ENCODE measurements at places on chromosomes 13 and 19.
A peak's percentile ranks its signal among the peaks of the same experiment; 100 is the strongest.

DNA sequence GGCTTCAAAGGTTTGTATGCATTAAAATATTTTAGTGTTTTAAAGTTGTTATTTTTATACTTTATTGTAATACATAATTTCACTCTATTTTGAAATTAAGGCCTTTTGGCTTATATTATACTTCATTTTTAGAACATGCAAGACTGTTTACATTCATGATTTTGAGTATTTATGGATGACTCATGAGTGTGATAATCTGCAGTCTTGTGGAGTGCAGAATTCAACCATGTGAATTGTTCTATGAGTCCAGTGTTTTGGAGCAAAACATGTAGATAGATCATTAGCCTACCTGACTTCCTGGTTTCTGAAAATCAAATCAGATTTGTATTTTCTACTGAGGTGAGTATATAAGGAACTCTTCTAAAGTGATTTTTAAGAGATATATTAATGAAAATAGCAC is 241.8 kb downstream of the PCCA start:
- no peaks in the 10 kb centered on the region for H3K4me1 ChIP-seq
- H3K27me3 ChIP-seq = no peaks in the 10 kb centered on the region
- no peak for DNase-seq

DNA sequence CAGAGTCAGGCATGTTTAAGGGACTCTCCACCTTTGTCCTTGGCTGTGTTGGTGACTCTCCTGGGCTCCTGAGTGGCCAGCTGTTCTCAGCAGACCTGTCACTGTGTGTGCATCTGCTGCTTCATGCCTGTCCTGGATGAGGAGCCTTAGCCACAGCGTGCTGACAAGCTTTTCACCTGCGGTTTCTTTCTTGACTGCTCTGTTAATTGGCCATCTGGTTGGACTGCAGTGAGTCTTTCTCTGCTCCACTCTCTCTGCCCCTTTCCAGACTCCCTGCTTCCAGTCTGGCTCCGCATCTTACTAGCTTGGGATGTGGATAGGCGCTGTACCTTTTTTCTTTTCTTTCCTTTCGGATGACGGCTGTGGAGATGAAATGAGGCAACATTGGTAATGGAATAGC is 38.8 kb downstream of the POLR1D start:
- no peak for DNase-seq
- peaks cover 9% of the 10 kb centered on the region for H3K4me1 ChIP-seq
- no peaks in the 10 kb centered on the region for H3K27me3 ChIP-seq
- no peak overlapping the region for H3K4me3 ChIP-seq
- peak overlapping the region; percentile 37 for H3K27ac ChIP-seq

DNA sequence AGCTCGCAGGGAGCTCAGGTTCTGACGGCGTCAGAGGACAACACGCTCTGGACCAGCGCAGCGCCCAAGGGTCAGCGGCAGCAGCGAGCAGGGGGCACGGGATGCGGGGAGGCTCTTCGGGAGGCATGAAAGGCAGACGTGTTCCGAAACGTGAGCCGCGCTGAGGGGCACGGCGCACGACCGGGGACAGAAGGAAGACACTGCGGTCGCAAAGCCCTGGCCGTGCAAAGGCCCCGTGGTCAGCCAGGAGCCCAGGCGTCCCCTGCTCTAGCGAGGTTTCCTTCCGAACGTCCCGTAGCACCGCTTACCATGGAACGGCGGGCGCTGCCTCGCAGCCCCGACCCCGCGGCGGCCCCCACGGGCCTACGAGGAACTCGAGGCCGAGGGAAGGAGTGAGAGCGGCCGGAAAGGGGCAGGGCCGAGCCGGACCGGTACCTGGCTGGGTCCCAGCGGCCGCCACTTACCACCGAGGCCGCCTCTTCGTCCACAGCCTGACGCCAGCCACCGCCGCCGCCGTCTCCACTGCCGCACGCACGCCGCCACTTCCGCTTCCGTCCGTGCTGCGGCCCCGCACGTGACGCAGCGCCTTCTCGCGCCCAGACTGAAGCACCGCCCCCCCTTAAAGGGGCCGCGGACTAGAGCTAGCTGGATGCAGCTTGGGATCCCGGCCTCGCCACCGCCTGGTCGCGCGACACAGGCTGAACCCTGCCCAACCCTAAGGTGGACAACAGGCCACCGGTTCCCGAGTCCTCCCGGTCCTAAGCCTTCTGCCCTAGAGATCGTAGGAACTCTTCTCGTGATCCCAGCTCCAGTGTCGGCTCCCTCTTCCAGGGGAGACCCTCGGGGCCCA is 9.4 kb downstream of the ABHD17A start:
- H3K4me1 ChIP-seq = peaks cover 20% of the 10 kb centered on the region
- peak; percentile 94 for DNase-seq
- peak overlapping the region; percentile 17 for H3K27ac ChIP-seq
- peaks cover 5% of the 10 kb centered on the region for H3K36me3 ChIP-seq

- no peaks in the 10 kb centered on the region for H3K27me3 ChIP-seq
- H3K4me1 ChIP-seq = peaks cover 23% of the 10 kb centered on the region
- no peak overlapping the region for H3K4me3 ChIP-seq
- H3K27ac ChIP-seq = no peak overlapping the region
- DNase-seq = no peak
These were observed 22.0 kb downstream of the SBNO2 start for GRCh38 chr19:1151917-1152587.

DNA sequence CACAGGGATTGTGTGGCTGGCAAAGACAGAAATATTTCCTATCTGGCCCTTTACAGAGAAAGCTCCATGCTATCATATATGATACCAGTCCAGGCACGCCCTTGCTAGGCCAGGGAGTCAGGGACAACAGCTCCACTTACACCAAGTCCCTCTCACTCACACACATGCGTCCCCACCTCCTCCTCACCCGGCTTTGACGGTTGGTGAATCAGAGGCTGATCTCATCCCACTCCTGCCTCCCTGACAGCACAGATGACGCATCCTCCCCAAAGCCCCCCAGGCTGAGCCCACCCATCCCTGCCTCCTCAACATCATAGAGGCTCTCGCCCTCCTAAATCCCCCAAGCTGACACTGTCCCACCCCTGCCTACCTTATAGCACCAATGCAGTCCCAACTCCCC is 62.7 kb downstream of the F2RL3 start:
- no peak for DNase-seq
- H3K27me3 ChIP-seq = peaks cover 22% of the 10 kb centered on the region

DNA sequence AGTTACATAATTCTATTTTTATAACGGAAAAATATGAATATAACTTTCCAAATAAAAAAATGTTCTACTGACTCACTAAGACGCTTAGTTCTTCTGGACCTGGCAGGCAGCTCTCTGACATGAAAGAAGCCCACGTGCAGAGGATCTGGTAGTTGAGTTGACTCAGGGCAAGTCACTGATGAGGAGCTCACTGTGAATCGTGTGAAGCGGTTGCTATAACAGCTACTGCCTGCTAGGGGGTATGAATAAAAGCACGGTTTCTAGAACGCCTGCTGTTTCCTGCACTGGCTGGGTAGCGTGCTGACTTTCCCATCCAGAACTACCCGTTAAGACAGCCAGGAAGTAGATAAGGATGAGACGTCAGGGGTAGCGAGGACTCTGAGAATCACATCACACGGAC is 54.7 kb upstream of the WASF3 start:
- DNase-seq = peak; percentile 71
- no peak overlapping the region for H3K27ac ChIP-seq
- H3K4me1 ChIP-seq = peaks cover 12% of the 10 kb centered on the region

DNA sequence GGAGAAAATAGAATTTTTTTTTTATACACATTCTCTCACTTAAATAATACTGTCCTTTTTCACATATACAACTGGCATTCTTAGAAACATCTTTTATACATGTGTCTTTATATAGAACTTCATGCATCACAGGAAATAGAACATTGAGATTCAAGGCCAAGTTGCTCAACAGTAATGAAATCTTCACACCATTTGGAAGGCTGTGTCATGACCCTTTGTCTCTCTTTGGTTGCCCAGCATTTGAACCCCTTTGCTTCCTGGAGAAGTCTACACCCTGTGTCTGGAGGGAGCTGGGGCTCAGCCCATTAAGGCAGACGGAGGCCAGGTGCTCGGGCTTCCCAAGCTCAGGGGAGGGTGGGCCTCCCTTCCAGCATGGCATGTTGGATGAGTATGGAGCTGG is 41.1 kb downstream of the B3GLCT start:
- no peak overlapping the region for H3K4me3 ChIP-seq
- H3K36me3 ChIP-seq = no peaks in the 10 kb centered on the region
- DNase-seq = no peak

- H3K36me3 ChIP-seq = no peaks in the 10 kb centered on the region
- no peaks in the 10 kb centered on the region for H3K27me3 ChIP-seq
- no peaks in the 10 kb centered on the region for H3K4me1 ChIP-seq
- H3K4me3 ChIP-seq = no peak overlapping the region
- no peak overlapping the region for H3K27ac ChIP-seq
- peak; percentile 31 for DNase-seq
These were observed 126.6 kb upstream of the UFM1 start for GRCh38 chr13:38223089-38223488.

DNA sequence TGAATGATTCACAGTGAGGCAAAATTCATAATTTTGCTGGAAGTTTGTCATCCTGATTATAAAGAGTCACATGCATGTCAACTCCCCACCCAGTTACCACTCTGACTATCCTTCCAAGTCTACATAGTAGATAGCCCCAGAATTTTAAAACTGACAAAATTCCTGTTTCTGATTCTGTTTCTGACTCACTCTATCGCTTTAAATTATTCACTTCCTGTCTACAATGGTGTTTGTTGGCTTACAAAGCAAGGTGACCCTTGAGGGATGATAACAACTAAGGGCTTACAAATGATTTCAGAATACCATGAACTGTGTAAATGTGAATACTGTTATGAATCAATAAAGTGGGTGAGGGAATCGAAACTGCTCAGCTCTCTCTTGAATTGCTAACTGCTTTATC is 98.7 kb upstream of the KL start:
- no peak overlapping the region for H3K27ac ChIP-seq
- DNase-seq = no peak
- no peaks in the 10 kb centered on the region for H3K4me1 ChIP-seq
- no peak overlapping the region for H3K4me3 ChIP-seq
